ENCODE measurements at places on chromosomes 6 and 20.

- no peak for DNase-seq
Measured at GRCh38 chr20:35018590-35019371, 63.1 kb downstream of the MYH7B start.

DNA sequence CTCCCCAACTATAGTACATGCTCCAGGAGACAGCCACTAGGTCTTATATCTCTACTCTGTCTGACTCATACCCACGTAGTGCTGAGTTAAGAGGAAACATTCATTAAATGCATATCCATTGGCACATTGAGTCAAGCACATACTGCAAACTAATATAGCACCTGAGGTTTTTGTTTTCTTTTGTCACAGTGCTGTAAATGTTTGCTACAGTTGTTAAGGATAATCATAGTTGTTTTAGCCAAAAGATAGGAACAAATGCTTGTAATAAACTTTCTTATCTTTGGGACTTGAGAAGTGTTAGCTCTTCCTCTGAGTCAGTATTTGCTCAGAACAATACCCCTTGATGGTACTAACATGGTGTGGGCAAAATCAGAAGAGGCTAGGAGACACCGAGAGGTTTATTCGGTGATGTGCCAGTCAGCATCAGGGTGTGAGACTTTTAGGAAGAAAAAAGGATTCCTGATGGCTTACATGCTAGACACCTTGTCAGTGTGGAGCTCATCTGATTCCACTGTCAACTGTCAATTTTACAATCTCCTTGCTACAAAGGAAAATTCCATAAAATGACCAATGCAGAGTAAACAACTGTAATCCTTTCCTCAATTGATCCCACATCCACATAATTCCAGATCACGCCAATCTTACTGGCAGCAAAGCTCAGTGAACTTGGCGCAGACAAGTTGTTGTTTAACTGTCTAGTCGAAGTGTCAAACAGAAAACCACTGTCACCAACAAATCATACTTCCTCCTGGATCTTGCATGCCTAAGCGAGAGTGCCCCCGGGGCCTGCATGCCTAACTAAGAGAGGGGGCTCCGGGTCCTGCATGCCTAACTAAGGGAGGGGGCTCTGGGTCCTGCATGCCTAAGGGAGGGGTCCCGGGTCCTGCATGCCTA, 36.1 kb downstream of the ELOVL2 start:
- no peak for DNase-seq

- DNase-seq, result no peak
Measured at GRCh38 chr6:157527471-157527907, 146.5 kb downstream of the ZDHHC14 start.

GRCh38 chr6:2733736-2734480, 16.8 kb downstream of the MYLK4 start:
- DNase-seq, result no peak

GRCh38 chr6:97292671-97293070, 9.7 kb upstream of the MMS22L start:
- no peak for DNase-seq

- DNase-seq, result no peak
Measured at GRCh38 chr6:46586906-46587305, 65.7 kb downstream of the CYP39A1 start.

DNA sequence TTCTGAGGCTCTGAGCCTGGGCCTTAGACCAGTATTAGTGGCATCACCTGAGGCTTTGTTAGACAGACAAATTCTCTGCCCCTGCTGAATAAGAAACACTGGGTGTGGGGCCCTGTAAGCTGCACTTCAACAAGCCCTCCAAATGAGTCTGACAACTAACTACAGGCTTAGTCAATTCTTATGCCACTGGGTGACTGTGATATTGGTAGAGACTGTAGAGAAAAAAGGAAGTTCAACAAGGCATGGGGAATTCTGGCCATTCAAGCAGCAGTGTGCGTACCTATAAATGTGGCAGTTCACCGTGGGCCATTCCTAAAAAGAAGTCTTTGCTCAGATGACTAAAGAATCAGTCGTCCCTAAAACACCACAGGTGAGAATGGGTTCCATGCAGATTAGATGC, 82.7 kb downstream of the MDN1 start:
- DNase-seq, result no peak

GRCh38 chr6:154352898-154353585, 3.6 kb downstream of the IPCEF1 start:
- DNase-seq, result no peak

GRCh38 chr6:138546733-138547185, 47.5 kb upstream of the NHSL1 start:
- DNase-seq, result no peak

DNA sequence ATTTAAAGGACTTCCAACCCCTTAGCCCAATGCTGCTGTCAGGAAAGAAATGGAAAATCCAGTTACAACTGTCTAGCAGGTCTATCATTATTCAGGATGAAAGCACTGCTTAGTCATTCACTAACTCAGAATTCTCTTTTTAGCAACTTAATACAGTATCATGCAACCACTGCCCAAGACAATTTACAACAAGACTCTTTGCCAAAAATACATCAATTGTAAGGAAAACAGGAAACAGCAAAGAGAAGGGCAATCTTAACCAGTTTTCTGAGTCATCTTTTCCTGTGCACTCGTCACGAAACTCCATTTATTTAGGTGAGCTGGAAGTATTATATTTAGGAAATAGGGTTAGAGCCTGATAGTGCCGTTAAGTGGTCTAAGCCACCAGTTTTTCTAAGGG, 1197.7 kb upstream of the CITED2 start:
- no peak for DNase-seq

GRCh38 chr6:82741325-82741995, 324.2 kb downstream of the UBE3D start:
- no peak for DNase-seq

- no peak for DNase-seq
Measured at GRCh38 chr20:53036992-53037391, 64.8 kb downstream of the TSHZ2 start.

GRCh38 chr20:22905658-22906057, 129.5 kb upstream of the SSTR4 start:
- DNase-seq, result no peak

GRCh38 chr20:41125530-41126457, 11.5 kb upstream of the PLCG1 start:
- DNase-seq, result no peak

DNA sequence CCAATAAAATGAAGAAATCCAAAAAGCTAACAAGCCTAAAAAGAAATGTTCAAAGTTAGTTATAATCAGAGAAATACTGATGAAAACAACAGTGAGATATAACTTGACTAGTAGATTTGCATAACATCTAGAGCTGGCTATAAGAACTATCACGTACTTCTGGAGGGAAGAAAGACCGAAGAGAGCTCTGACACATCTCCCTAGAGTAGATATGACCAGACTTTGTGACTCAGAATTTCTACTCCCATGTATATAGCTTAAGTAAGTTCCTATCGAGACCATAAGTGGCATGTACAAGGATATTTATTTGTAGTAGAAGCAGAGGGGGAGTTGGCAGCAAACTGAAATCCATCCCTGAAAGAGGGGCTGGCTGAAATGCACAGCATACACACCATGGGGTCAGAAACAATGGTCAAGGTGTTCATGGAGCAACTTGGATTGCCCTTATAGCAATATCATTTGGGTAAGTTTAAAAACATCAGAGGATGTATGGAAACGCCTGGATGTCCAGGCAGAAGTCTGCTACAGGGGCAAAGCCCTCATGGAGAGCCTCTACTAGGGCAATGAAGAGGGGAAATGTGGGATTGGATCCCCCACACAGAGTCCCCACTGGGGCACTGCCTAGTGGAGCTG, 25.6 kb upstream of the IL17A start:
- no peak for DNase-seq

DNA sequence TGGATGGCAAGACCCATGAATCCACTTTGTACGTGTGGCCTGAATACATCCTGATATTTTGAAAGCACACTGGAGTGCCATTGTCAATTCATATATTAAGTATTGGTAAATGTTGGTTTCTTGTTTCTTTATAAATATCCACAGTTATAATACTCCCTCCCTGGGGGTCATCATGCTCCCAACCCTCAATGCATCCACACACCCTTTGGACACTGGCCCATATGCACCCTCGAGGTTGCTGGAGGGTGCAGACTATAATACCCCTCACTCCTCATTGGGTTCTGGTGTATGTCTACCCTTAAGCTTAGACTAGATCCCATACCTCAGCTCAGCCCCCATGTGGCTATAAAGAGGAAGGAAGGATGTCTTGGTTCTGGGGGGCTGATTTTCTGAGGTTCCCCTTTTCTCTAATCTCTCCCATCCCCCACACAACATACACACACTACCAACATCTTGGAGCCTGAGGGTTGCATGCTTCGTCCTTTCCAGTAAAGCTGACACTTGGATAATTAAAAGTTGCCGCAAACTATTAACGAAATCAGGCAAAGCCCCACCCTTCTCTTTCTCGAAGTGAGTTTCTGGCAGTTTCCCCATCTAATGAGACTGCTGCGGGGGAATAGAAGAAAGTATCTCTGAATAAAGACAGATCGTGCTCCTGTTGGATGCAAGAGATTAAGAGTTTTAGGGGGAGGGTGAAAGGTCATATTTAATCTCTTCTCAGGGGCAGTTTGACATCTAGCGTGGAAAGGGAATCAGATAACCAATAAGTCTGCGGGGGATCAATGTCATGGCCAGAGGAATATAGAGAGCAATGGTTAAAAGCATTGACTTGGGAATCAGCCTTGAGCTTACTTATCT, 7.4 kb downstream of the PIM1 start:
- no peak for DNase-seq

DNA sequence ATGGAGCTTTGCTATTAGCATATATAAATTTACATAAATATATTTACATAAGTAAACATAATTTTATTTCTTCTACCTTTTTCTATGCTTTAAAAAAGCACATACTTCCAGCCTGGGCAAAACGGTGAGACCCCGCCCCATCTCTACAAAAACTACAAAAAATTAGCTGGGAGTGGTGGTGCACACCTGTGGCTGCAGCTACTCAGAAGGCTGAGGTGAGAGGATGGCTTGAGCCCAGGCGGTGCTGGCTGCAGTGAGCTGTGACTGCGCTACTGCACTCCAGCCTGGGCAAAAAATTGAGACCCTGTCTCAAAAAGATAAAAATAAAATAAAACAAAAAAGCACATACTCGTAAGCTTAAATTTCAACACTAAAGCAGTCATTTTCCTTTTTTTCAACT, 30.3 kb downstream of the ELOVL5 start:
- DNase-seq, result no peak

DNA sequence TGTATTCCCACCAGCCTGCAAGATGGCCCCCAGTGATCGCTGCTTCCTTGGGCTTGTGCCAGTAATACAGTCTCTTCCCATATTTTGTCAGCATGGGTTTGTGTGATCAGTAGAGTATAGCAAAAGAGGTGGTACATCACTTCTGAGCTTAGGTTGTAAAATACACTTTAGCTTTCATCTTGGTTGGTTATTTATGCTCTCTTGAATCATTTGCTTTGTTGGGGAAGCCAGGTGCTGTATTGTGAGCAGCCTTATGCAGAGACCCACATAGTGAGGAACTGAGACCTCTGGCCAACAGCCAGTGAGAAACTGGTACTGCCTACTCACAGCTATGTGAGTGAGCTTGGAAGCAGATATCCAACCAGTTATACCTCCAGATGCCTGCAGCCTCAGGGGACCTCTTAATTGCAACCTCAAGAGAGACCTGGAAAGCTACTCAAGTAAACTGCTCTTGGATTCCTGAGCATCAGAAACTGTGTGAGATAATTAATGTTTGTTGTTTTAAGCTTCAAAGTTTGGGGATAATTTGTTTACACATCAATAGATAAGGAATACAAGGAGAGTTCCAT, 229.3 kb downstream of the FARS2 start:
- no peak for DNase-seq

- no peak for DNase-seq
Measured at GRCh38 chr6:147154454-147154853, 49.8 kb upstream of the STXBP5 start.

- no peak for DNase-seq
Measured at GRCh38 chr6:113651920-113652319, 205.2 kb upstream of the MARCKS start.

- no peak for DNase-seq
Measured at GRCh38 chr6:147023148-147023547, 181.1 kb upstream of the STXBP5 start.

- no peak for DNase-seq
Measured at GRCh38 chr6:140970485-140970884, 1162.2 kb upstream of the GJE1 start.

- no peak for DNase-seq
Measured at GRCh38 chr6:43297644-43298564, at the start of gene SLC22A7. SLC22A7 (plus strand) TSS chr6:43298260; CDS start chr6:43298359, 99 bp downstream.

- DNase-seq, result no peak
Measured at GRCh38 chr20:49446808-49447207, 35.7 kb downstream of the KCNB1 start.

DNA sequence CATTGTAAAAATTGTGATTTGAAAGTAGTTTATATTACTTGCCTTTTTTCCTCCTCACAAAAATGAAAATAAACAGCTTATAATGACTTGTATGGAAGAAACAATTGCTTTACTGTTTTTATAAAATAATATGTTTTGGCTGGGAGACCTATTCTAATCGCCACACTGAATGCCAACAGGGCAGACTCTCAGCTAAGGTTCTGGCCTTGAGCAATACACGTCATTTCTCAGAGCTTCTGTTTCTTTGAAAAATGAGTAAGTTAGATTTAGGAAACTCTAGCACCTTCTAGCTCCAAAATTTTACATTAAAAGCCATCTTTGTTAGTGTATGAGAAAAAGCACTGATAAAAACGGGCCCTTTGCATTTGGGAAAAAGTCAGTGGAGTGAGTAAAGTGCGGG, 166.6 kb downstream of the ARID1B start:
- DNase-seq, result no peak

GRCh38 chr6:12066297-12066696, 54.2 kb downstream of the HIVEP1 start:
- DNase-seq, result no peak

DNA sequence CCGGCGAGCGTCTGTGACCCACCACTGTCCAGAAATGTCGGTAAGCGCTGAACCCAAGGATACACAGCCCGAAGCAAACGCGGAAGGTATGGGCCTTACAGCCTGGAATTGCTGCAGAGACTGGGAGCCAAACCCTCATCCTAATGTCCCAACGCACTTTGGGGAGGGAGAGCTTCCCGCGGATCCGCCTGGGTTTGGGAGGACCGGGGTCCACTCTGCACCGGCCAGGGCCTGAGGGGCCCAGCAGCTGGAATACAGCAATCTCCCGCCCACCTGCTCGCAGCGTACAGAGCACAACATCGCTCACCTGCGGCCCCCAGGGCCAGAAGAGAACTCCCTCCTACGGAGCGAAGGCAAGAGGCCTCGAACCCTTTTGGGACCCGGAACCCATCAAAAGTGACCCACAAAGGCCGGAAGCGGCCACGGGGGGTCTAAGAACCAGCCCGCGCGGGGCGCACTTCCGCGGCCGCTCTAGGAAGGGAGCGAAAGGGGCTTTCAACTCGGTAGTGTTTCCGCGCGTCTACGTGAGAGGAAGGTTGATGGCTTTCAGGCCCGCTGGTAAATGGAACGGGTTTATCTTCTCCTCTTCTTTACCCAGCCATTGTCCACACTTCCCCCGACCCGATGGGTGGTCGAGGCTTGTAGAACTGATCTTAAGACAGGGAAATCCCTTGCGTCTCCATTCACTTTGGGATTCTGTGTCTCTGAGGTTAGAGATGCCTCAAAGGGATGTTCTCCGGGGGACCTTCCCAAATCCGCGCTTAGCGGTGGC, at the start of gene ZSCAN12:
TSS of gene ZSCAN12 (minus strand) at position 398 of the 772 bp plus-strand sequence. CDS start 1,342 bp downstream, outside the sequence.
- DNase-seq, result no peak

- no peak for DNase-seq
Measured at GRCh38 chr20:10476319-10476724, 41.2 kb downstream of the SLX4IP start.

GRCh38 chr6:112407101-112407590, 60.0 kb downstream of the RFPL4B start:
- no peak for DNase-seq

GRCh38 chr20:54950304-54950703, 474.9 kb downstream of the DOK5 start:
- no peak for DNase-seq

- DNase-seq, result no peak
Measured at GRCh38 chr20:15475483-15475882, 1097.8 kb downstream of the KIF16B start.

Measured in cortex of kidney (tissue), 1 donor.